Uterus (tissue), 4 donors: ENCODE measurements at places on chromosomes 6 and 20.

DNA sequence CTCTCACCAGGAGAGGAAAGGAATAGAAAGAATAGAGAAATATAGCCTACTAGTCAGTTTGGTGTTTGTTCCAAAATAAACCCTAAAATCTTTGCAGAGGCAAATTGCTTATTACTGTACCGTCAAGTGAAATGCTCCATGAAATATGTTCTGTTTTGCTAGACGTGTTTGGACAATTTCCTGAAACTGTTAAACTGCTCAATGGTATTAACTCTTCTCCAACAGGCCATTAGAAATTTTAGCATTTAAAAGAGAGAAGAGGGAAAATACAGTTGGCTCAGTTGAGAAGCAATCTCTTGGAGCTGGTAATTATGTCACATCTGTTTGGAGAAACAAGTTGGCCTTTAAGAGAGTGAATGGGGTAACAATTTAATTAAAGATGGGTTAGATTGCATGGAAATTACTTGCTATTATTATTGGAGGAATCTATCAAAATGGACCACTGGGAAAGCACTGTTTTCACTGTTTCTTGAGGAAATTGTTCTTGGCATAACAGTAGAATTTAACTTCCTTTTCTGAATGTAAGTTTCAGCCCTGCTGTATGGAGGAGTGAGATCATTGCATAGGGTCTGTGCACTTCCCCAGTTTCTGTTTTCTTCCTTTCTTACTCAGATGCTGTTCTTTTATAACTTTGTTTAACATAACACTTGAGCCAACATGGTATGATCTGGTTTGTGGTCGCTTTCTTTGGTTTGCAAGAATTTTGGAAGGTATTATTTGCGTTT, 373.6 kb downstream of the PLCB1 start:
- H3K27ac ChIP-seq = no peak overlapping the region
- DNase-seq = no peak
- H3K4me1 ChIP-seq = no peaks in the 10 kb centered on the region

DNA sequence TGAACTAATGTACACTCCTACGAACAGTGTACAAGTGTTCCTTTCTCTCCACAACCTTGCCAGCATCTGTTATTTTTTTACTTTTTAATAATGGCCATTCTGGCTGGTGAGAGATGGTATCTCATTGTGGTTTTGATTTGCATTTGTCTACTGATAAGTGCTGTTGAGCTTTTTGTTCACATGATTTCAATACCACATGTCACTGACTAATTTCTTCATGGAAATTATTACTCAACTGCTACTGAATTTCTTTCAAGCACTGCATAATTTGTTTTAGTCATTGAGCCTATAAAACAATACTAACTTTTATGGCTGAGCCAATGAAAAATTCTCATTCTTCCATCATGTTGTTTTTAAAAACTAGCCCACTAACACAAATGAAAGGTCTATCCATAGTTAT, 115.4 kb downstream of the FRK start:
- DNase-seq = no peak
- no peaks in the 10 kb centered on the region for H3K27me3 ChIP-seq
- no peaks in the 10 kb centered on the region for H3K4me1 ChIP-seq
- no peaks in the 10 kb centered on the region for H3K36me3 ChIP-seq
- H3K4me3 ChIP-seq = no peak overlapping the region

DNA sequence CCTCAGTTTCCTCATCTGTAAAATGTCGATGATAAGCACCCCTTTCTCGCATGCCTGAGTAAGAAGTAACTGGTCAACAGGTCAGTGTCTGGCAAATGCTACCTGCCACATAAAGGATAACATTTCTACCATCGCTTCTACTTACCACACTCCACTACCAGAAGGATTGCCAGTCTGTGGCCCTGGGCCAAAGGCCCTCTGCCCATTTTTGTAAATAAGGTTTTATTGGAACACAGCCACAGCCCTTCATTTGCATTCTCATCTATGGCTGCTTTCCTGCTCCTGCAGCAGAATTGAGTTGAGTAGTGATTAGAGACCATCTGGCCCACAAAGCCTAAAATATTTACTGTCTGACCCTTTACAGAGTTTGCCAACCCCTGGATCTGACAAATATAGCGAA, 121.8 kb downstream of the TOX2 start:
- no peaks in the 10 kb centered on the region for H3K36me3 ChIP-seq
- no peak overlapping the region for H3K27ac ChIP-seq
- DNase-seq = no peak

- H3K4me3 ChIP-seq = no peak overlapping the region
- DNase-seq = no peak
- H3K4me1 ChIP-seq = no peaks in the 10 kb centered on the region
Observed at GRCh38 chr20:58938541-58938940, 42.5 kb upstream of the NELFCD start.

- no peaks in the 10 kb centered on the region for H3K4me1 ChIP-seq
- H3K27ac ChIP-seq = no peak overlapping the region
- no peaks in the 10 kb centered on the region for H3K27me3 ChIP-seq
- no peak for DNase-seq
Observed at GRCh38 chr6:103799971-103800670, 1059.6 kb downstream of the HACE1 start.

DNA sequence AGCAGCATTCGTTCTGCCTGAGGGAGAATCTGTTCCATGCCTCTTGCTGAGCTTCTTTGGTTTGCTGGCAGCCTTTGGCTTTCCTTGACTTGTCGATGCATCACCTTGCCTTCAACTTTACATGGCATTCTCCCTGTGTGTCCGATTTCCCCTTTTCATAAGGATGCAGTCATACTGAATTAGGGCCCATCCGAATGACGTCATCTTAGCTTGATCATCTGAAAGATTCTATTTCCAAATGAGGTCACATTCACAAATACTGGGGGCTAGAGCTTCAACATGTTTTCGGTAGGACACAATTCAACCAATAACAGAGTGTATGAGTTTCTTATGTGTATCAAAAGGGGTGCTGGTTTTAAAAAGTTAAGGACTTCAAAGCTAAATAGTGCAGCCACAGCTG, 27.8 kb upstream of the HECA start:
- no peaks in the 10 kb centered on the region for H3K36me3 ChIP-seq
- H3K4me1 ChIP-seq = peaks cover 4% of the 10 kb centered on the region

GRCh38 chr20:48550814-48551213, 277.0 kb downstream of the PREX1 start:
- DNase-seq = no peak
- no peak overlapping the region for H3K4me3 ChIP-seq
- H3K27me3 ChIP-seq = no peaks in the 10 kb centered on the region
- no peak overlapping the region for H3K27ac ChIP-seq
